ENCODE measurements at places on chromosomes 1 and 21. TPM values are rescaled to one million over a fixed set of nuclear protein-coding genes. Genes with fewer than 3 reads are reported as not detected.

The LMO4 gene
- 103 TPM for total RNA-seq

The HTR6 gene
- not detected for total RNA-seq

The HFM1 gene
- 0.87 TPM for total RNA-seq

The TGFB2 gene
- total RNA-seq: 4.5 TPM

The SLC6A9 gene
- total RNA-seq: 2.3 TPM

The CELA3A gene
- not detected for total RNA-seq

The CDC42BPA gene
- 74.0 TPM for total RNA-seq

The UTS2 gene
- total RNA-seq: not detected

The OR2G6 gene
- total RNA-seq: not detected

The ATP6V0B gene
- total RNA-seq: 104 TPM

The FCRL2 gene
- total RNA-seq: not detected

The SLC30A1 gene
- 11.4 TPM for total RNA-seq
